ENCODE measurements at places on chromosomes 1 and 21.

- DNase-seq: no peak
Observed at GRCh38 chr1:117662667-117663066, 56.8 kb downstream of the TENT5C start.

- no peak for DNase-seq
Observed at GRCh38 chr21:26281506-26281905, 110.9 kb upstream of the APP start.

- DNase-seq: no peak
Observed at GRCh38 chr1:244429818-244430217, 21.9 kb downstream of the ADSS2 start.

GRCh38 chr1:235270625-235271024 is 57.4 kb downstream of the ARID4B start:
- no peak for DNase-seq

DNA sequence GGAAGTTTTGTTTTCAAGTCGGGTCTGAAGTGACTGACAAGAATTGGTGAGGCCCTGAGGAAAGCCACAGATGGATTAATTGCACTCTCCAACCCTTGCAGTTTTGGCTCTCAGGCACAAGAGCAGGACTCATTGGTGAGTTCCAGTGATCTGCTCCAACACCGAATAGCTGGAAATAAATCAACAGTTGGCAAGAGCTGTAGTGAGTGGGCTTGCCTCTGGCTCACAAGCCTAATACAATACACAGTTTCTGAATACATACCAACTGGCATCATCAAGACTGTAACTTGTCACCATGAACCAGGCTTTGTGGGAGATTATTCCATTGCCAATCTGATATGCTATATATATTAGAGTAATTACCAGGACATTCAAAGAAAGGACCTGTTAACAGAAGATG is 131.6 kb downstream of the GRIK1 start:
- no peak for DNase-seq

DNA sequence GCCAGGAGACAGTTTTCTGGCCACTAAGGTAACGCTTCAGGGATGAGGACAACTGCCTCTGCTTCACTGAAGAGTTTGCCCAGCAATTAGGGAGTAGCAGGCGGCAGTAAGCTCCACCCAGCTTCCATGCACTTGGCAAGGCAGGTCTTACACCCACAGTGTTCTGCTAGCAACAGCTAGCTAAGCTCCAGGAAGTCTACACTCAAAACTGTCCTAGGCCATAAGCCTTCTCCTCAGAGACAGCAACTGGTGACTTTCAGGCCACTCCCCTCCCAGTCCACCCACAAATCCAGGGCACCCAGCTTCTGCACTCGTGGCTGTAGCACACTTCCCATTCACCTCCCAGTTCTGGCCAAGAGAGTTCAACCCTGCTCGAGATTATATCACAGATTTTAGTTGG is 47.3 kb downstream of the KMO start:
- no peak for DNase-seq

DNA sequence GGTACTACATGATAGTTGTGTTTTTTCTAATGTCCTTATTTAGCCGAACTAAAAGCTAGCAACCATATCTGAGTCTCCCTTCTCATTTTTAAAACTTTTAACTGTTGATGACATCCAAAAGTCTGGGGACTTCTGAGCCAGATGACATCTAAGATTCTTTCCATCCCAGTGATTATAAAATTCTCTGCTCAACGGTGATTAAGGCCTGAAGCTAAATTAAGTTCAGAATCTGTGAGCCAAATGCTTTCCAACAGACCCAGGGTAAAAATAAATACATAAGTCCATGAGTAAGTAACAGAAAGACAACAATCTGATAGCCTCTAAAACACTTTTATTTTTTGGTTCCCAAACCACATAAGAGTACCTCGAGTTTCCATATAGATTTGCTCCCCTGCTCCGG is 13.1 kb upstream of the PTP4A2 start:
- no peak for DNase-seq

DNA sequence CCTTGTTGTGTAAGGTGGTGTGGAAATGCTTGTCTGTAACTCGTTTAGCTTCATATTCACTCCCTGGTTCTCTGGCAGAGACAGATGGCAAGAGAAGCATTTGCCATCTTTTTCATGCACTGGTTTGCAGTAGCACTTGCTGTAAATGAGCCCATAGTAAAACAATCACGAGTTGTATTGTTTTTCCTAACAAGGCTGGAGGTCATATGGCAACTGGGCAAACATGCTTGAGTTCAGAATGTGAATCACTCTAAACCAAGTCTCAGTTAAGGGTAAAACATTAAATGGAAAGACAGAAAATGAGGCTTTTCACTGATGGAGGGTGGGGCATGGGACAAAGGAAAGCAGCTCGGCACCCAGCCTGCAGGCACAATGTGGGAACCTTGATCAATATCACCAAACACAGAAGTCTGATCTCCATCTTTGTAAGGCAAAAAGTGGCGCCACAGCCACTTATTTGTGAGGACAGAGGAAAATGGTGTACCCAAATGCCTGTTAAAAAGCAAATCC is 26.5 kb upstream of the LPAR3 start:
- DNase-seq: no peak

DNA sequence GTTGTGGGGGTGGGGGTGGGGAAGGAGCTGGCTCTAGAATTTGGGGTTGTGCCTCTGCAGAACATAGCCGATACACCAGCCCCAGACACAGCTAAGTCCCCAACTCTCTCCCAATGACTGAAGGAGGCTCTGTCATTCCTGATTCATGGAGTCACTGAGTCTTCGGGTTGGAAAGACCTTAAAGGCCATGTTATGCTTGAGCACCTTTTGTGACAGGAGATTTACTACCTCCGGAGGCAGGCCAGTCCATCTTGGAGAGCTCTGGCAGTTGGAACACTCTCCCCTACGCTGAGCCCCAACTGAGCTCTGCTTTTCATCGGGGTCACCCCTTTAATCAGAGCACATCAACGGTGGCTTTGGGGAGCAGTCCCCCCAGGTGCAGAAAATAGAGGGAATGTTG is 284.4 kb upstream of the GJB5 start:
- no peak for DNase-seq

GRCh38 chr1:219428651-219429050 is 184.3 kb downstream of the ZC3H11B start:
- no peak for DNase-seq

DNA sequence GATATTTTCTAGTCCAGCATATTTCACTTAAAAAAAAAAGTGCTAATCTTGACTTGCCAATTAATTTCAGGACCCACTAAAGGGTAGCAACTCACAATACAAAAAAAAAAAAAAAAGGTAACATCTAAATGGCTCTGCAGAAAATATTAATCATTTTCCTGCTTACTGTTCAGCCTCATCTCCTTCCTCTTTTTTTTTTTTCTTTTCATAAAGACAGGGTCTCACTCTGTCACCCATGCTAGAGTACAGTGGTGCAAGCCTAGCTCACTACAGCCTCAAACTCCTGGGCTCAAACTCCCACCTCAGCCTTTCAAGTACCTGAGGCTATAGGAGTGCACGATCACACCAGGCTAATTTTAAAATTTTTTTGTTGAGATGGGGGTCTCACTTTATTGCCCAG is 30.4 kb downstream of the TTC13 start:
- no peak for DNase-seq

DNA sequence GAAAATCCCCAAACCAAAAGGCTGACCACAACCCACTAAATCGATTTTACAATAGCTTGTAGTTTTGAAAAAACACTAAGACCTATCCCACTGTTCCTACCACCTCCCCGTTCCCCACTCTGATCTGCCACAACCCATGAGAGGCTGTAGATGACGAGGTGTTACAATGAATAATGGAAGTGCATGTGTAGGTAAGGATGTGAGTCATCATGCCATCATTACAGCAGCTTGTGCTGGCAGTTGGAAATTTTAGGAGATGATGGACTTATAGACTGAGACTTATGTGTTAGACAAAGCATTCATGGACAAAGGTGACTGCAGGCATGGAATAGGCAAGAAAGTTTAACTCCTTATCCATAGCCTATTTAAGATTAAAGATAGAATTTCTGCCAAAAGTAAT is 184.7 kb upstream of the CACYBP start:
- no peak for DNase-seq

DNA sequence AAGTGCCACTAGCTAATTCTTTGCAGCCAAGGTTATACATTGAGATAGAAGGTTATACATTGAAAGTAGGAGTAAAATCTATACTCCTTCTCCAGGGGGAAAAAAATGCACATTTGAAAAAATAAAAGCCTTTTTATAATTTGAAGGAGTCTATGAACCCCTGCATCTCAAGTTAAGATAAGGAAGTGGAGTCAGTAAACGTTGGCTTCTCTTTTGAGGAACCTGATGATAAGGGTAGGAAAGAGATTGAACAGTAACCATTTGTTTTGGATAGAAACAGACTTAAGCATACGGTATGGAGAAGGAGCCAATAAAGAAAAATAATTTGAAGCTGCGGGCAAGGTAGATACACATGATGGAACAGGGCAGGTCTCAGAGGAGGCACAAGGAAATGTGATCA is 64.1 kb downstream of the RPAP2 start:
- no peak for DNase-seq

DNA sequence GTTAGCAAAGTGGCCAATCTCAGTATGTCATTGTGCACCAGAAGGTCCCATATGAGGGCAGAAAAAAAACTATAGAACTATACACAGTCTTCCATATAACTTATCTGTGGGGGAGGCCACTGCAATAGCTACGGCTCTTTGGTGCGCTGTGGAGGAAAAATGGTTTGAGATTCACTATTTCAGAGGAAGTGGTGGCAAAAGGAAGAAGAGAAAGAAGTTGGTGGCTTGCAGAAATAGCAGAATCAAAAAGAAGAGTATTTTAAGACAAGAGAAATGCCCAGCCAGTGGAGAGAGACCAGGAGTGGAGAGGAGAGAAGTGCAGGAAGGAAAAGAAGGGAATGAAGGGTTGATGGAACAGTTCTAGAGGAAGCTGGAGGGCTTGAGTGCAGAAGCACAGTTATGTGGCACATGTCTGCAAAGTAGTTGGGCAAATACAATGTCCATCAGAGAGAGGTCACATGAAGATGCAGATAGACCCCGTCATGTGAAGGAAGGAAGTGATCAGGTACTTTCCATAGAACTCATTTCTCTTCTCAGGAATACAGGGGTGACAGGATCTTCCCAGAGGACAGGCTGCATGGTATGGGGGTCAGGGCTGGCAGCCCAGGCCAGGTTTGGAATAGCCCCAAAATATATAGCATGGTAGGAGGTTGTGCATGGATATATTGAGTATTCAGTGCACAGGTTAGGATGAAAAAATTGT is 64.6 kb downstream of the RUNX1 start:
- DNase-seq: no peak

GRCh38 chr1:230975636-230976035 is 3.0 kb downstream of the TTC13 start:
- no peak for DNase-seq

DNA sequence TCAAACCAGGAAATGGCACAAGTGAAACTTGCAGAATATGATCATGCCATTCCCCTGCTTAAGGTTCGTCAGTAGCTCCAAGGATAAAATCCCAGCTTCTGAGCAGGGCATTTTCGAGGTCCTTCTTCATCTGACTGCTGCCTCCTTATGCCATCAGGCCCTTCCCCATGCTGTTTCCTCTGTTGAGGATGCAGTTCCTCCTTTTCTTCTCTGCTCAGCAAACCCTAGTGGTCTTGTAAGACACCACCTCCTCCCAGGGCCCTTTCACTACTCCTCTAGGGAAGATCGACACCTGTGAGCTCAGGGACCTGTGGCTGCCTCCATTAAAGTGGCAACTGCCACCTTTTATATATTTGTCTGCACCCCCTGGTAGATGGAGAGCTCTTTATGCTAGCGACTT is 62.1 kb upstream of the JUN start:
- DNase-seq: no peak

- DNase-seq: no peak
Observed at GRCh38 chr1:47227341-47228232, 4.4 kb downstream of the TAL1 start.

DNA sequence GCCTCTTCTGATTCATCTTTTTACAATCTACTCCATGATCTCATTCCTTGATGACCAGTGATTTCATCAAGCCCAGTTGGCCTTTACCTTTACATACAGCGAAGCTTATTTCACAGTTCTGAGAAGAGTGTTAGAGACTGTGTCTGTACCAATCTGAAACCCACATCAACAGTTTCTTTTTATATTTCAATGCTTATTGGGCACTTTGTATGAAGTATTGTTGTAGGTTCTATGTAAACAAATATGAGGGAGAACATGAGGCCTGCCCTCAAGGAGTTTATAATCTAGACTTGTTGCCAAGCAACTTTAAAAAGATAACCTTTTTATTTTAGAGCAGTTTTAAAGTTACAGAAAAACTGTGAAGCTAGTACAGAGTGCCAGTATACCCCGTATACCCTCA is 27.5 kb upstream of the RWDD3 start:
- DNase-seq: no peak

DNA sequence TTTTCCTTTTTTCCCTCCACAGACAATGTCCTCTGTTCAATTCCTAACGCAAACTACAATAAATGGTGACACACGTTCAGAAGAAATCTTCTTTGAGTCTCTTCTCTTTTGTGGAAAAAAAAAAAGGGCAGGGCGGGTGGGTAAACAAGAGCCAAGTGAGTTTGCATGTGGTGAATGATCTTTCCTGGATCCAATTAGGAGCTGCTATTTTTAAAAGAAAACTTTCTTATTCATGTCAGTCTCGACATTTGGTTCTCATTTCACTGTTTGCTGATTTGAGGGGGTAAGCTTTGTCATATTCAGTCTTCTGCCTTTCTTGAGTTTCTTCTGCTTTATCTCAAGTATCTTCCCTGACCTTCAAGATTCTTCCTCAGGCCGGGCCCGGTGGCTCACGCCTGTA is 29.2 kb upstream of the KIF1B start:
- DNase-seq: no peak

DNA sequence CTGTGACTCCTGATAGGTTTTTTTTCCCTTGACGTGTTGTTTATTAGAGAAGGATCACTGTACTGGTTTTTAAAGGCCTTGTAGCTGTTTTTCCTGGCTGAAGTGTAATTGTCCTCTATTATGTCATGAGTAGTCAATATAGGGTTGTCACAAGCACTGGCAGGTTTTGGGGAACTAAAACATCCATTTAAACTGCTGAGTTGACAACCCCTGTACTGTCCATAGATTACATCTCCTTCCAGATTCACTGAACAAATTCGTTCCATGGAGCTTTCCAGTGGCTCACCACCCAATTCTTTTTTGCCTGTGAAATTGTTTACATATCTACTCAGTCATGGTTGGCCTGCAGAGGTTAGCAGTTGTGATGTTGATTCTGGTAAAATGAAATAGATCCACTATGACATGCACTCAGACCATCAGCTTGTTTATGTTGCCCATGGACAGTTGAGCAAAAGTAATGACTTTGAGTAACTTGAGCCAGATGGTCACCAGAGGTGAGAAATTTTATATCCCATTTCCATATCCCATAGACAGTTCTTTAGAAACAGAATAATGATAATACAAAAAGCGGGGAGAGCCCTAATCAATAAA is 59.9 kb upstream of the QSOX1 start:
- no peak for DNase-seq

DNA sequence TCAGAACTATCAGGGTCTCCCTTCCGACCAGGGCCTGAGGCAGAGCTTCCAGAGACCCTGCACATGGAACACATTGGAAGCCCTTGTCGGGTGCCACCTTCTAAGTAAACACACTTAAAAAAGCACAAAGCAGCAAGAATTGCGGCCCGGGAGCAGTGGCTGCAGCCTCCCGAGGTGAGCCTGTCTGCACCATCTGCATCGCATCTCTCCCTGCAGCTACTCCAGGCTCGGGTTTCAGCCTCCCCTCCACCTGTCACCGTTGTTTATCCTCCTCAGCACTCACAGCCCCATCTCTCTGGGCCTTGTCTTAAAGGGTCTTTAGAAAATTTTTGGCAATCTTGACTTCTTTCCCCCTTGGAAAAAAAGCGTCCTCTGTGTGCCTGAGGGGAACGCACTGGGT is 95.1 kb upstream of the ARHGEF16 start:
- no peak for DNase-seq

All from stimulated activated CD4-positive, alpha-beta T cell treated with anti-CD3 and anti-CD28 coated beads, Interleukin-1b, Interleukin-23, amount 100 ng/mL, for 1 hour (primary cell).